Activated T-cell treated with anti-CD3 and anti-CD28 coated beads for 1 hour (primary cell): ENCODE measurements at places on chromosomes 6 and 20.

DNA sequence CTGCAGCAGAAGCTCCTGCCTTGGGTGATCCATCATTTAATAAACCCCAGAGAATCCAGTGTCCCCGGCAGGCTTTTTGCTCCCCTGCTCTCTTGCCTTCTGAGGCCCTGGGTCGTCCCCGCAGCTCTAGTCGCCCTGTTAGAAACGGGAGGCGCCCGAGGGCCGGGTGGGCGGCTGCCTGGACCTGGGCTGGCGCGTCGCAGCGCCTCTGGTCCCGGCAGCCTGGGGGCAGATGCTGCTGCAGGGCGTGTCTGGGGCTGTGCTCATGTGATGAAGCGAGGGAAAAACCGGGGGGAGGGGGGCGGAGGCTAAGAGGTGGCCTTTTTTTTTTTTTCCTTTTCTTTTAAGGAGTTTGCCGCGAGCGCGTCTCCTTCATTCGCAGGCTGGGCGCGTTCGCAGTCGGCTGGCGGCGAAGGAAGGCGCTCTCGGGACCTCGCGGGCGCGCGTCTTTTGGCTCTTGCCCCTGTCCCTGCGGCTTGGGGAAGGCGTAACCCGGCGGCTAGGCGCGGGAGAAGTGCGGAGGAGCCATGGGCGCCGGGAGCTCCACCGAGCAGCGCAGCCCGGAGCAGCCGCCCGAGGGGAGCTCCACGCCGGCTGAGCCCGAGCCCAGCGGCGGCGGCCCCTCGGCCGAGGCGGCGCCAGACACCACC is 394 bp downstream of the AKAP12 start:
- DNase-seq, result no peak

GRCh38 chr6:41028561-41029412 is 10.2 kb downstream of the UNC5CL start:
- no peak for DNase-seq

DNA sequence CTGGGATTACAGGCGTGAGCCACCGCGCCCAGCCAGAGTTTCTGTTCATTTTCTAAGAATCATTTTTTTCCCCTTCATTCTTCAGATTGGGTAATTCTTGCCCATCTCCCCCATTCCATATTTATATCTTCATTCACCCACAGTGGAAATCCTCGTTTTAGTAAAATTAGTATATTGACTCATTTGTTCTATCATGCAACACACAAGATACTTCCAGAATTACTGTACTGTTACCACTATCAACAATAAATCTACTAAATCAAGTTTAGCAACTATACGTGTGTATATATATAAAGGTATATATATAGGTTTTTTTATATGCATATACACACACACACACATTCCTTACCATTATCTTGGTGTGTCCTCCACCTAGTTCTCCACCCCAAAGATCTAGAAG is 41.2 kb upstream of the KCNG1 start:
- no peak for DNase-seq

DNA sequence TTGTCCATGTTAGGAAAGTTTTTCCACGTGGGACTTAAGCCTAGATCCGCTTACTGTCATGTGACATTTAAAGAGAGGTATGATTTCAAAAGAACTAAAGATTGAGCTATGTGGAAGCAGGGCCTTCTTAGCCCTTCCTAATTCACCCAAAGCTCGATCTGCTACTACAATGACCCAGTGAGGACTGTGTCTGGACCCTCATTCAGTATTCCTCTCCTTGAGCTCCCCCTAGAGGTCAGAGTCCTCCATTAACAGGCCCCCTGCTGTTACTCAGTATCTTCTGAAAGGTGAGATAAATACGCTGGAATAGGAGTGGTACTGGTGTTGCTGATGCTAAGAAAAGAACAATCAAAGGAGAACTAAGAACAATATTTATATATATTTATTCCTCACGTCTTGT is 414.0 kb downstream of the GJA1 start:
- no peak for DNase-seq

DNA sequence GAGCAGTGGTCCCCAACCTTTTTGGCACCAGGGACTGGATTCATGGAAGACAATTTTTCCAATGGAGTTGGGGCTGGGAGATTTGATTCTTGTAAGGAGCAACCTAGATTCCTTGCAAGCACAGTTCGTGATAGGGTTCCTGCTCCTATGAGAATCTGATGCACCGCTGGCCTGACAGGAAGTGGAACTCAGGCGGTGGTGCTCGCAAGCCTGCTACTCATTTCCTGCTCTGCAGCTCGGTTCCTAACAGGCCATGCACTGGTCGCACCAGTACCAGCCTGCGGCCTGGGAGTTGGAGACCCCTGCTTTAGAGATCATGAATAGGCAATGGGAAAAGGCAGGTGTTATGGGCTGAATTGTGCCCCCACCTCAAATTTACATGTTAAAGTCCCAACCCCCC is 131.2 kb downstream of the PFDN4 start:
- DNase-seq, result no peak

DNA sequence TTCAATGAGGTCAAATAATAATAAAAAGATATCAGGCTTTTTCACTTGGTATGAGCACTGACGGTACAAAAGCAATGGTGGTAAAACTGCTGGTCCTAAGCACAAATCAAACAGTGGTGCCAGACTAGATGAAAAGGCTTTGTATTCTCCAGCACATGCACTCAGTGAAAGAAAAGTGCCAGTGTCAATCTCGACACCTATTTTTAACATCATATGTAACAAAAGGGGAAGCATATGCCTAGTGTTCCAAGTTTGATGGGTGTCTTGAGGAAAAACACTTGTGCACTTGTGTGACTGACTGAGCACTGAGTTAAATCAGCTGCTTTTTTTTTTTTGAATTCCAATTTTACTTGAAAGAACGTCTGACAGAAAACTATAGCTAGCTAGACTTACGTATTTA is 27.3 kb downstream of the MED23 start:
- DNase-seq, result no peak
